ENCODE measurements at places on chromosomes 5 and 9.

GRCh38 chr5:180658774-180659564 lies 9.6 kb upstream of the FLT4 start:
- DNase-seq, result no peak

DNA sequence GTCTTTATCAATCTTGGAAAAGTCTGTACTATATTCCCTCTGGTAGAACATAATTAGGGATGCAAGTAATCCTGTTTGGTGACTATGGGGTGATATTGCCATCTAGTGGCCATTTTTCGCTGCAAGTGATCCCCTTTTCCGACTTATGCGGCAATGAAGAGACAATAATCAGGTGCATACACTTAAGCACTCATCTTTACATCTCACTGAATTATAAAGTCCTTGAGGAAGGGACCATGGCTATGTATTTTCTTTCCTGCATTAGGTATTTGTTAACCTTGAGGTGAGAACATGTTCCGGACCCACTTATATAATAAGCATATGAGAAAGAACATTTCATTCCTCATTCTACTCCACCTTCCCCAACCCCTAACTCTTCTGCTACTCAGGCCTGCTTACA lies 19.6 kb upstream of the LIX1 start:
- peak; percentile 55 for DNase-seq

DNA sequence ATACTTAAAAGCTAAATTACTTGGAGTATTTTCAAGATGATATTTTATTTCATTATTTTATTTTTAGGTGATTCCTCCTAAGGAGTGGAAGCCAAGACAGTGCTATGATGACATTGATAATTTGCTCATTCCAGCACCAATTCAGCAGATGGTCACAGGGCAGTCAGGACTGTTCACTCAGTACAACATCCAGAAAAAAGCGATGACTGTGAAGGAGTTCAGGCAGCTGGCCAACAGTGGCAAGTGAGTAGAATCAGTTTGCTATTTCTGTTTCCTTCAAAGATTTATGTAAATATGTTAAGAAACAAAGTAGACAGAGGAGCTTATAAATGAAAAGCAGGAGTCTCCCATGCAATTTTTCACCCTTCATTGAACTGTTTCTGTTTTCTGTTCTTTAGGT lies 47.8 kb downstream of the KDM4C start:
- DNase-seq, result no peak

DNA sequence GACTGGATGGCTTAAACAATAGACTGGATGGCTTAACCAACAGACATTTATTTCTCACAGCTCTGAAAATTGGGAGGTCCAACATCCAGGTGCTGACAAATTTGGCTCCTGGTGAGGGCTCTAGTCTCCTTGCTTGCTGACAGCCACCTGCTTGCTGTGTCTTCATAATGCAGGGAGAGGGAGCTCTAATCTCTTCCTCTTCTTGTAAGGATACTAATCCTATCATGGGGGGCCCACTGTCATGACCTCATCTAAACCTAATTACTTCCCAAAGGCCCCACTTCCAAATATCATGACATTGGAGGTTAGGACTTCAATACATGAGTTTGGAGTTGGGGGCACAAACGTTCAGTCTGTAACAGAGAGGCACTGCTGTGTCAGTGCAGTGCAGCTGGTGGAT lies 26.4 kb downstream of the FOXD1 start:
- DNase-seq, result no peak

GRCh38 chr5:56522960-56523359 lies 289.8 kb upstream of the ANKRD55 start:
- DNase-seq, result no peak

DNA sequence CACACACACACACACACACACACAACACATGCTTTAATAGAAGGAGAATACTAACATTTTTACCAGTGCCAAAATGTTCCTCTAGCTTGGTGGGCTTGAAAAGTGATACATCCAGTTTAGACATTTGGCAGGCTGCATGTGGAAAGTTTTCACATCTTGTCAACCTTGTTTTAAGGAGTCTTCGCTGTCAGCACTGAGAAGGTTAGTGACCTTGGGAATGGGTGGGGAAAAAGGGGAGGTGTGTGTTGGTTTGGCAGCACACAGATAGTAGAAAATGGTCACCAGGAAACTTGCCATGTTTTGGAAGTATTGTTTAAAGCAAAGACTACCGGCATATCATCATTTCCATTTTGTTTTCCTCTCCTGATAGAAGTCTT lies 346.5 kb upstream of the ADAMTSL1 start:
- no peak for DNase-seq

GRCh38 chr5:159419576-159419975 lies 89.3 kb upstream of the IL12B start:
- no peak for DNase-seq

- DNase-seq, result peak; percentile 22
Measured at GRCh38 chr5:39080597-39081204, 6.5 kb upstream of the RICTOR start.

GRCh38 chr5:38867032-38867398 lies 21.2 kb downstream of the OSMR start:
- DNase-seq, result no peak

DNA sequence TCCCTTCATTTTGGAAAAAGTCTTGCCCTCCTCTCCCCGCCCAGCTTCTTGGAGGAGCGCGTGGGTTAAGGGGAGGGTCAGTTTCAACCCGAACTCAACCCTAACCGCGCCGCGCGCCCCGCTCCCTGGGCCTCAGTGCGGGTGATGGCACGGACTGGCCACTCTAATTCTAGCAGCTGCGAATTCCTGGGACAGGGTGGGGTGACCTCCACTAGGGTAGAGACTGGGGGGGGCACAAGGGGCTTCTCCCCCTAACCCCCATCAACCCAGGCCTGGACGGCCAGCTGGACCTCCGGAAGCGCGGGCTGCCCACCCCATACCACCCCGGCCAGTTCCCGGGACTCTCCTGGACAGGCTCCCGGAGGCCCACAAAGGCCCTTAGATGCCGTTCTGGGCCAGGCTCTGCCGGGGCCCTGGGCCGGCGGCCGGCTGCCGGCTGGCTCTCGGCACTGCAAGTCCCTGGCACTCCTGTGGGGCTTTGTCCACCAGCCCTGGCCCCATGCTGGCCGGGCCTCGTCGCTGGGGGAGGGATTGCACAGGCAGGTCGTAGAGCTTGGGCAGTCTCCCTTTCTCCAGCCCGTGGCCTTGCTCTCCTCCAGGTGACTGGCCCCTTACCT lies 7.2 kb upstream of the PSD2 start:
- no peak for DNase-seq

- DNase-seq, result no peak
Measured at GRCh38 chr5:154647114-154647760, 107.9 kb upstream of the LARP1 start.

DNA sequence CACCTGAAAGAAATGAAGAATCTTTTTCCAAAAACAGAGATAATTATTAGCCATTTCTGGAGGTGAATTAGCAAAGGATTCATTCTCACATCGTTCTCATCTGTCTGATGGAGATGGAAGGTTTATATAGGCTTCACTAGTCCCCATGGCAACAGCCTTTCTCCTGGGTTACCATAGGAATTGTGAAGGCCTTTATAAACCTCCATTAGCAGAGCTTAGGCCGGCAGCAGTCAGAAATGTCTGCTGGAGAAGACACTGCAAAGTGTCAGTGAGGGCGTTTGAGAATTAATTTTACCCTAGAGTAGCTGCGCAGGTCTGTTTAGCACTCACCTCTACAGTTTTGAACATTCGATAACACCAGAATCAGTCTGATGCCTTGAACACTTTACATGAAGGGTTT lies 290.4 kb upstream of the NR4A3 start:
- no peak for DNase-seq

DNA sequence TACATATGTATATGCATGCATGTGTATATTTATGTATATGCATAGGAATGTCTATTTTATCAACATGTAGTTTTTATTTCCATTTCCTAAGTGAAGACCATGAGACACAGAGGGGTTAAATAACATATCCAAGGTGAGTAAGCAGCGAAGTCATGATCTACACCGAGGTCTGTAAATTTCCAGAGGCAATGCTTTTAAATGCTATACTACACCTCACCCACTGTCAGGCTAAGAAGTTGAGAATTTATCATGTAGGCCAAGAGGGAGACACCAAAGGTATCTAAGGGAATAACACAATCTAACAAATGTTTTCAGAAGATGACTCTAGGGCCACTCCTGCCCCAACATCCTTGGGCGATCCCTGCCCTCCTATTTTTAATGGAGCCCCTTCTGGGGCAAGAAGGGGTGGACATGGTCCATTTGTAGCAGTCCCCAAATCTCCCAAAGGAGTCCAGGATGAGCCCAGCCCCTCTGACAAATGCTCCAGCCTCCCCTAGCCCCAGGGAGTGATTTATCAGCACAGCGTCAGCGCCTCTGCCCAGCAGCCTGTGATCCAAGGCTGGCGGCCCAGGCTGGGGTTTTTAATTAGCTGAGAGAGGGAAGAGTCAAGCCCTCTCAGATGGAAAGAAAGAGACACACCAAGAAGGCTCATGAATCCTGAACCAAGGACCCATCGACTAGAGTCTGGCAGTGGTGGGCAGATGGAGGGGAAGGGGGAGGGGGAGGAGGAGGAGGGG lies 339.9 kb downstream of the ASTN2 start:
- no peak for DNase-seq

DNA sequence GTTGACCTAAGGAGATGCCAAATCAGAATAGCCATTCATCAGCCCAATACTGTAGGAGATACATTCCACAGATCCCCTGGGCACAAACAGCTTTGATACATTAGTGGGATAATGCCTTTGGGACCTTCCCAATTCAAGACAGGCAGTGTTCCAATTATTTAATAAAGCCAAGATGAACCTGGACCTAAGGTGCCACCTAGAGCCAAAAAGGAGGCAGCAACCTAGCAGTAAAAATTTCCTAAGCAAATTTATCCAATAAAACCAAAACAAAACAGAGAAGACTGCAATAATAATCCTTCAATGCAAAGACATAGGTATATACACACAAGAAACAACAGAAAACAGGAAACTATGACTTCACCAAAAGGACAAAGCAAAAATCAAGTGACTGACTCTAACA lies 253.0 kb downstream of the HINT1 start:
- no peak for DNase-seq

- DNase-seq, result no peak
Measured at GRCh38 chr5:133746834-133747233, 134.5 kb upstream of the FSTL4 start.
